ENCODE measurements at places on chromosomes 11 and 22. TPM values are rescaled to one million over a fixed set of nuclear protein-coding genes. Genes with fewer than 3 reads are reported as not detected.

DNA sequence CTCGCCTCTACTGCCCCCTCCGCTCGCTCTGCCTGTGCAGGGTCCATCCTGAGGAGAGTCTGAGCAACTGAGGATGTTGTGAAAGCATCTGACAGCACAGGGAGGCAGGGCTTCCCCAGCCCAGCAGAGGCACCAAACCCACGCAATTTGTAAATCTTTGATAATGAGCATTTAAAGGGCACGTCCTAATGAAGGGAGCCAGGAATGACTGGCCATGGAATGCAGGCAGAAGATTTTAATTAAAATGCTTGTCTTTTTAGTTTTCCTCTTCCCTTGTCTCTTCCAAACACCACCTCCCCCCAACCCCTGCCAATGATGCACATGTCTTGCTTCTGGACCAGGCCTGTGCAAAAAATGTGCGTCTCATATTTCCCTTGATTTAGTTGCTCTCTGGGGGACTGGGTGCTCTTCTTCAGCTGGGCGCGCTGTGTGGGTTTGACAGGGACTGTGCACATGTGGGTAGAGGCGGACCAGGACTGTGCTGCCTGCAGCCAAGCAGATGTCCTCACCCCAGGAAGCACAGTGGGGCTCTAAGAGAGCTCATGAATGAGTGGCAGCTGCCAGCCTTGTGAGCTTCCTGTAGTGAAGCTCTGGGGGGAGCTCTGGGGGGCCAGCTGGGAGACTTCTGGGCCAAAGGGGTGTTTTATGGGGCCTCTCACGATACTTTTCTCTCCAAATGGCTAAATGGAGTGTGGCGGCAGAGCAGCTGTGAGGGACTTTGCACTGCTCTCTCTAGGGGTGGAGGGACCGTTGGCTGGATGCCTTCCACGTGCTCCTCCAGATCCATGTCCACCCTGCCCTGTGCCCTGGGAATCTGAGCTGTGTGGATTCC, 273.5 kb downstream of the ST3GAL4 start:
- no peak for DNase-seq

- DNase-seq, result no peak
Measured at GRCh38 chr22:32378707-32379272, 21.1 kb downstream of the RFPL3 start.

- no peak for DNase-seq
Measured at GRCh38 chr11:62137881-62138629, 14.2 kb downstream of the INCENP start.

- DNase-seq, result no peak
Measured at GRCh38 chr11:57237204-57237681, at the start of gene APLNR. TSS of gene APLNR (minus strand) at chr11:57237250. CDS start at chr11:57237004, 246 bp downstream.

GRCh38 chr11:75090671-75091177, 6.0 kb downstream of the OR2AT4 start:
- DNase-seq, result no peak

DNA sequence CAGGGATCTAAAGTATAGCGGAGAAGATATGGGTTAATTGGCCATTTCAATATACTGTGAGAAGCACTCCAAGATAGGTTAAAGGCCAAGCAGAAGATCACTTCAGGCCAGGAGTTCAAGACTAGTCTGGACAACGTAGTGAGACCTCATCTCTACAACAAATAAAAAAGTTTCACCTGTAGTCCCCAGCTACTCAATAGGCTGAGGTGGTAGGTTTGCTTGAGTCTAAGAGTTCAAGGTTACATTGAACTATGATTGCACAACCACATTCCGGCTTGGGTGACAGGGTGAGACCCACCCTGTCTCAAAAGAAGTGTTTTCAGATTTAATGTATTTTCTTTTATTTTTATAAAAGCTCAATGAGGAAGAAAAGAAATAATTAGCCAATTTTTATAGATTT, 25.4 kb downstream of the PATL1 start:
- no peak for DNase-seq

DNA sequence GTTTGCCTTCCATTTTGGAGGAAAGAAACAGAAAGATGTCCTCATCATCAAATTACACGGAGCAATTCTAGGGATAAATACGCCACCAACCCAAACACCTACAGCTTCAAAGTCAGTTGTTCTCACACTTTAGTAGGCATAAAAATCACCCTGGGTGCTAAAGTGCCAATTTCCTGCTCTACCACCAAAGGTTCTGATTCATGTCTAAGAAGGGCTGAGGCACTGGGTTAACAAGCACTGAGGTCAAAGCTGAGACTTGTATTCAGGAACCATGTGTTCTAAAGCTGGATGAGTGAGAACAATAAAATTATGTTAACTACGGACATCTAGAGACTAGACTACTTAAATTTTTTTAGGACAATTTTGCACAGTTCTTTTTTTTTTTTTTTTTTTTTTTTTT, 127.6 kb downstream of the MPPED2 start:
- DNase-seq, result no peak

GRCh38 chr11:28393348-28393747, 285.2 kb downstream of the METTL15 start:
- DNase-seq, result peak; percentile 57

- no peak for DNase-seq
Measured at GRCh38 chr22:50467341-50467740, 7.5 kb downstream of the SBF1 start.

DNA sequence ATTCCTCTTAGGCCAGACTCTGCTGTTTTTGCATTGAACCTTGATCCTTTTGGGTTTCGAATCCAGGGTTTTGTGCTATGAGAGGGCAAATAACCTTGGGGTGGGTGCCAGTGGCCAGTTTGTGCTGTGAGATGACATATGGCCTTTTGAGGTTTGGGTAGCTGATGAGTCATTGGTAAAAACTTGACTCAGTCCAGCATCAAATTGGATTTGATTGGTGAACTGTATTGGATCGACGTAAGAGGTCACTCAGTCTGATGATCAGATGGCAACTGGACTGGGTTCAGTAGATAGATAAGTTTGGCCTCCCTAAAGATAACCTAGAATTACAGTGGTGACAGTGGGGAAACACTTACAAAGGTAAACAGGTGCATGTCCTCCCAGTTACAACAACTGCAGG, 41.0 kb upstream of the XKR3 start:
- no peak for DNase-seq

- no peak for DNase-seq
Measured at GRCh38 chr11:134761926-134762247, 349.8 kb upstream of the B3GAT1 start.

- no peak for DNase-seq
Measured at GRCh38 chr11:32316232-32316631, 119.1 kb downstream of the WT1 start.

- no peak for DNase-seq
Measured at GRCh38 chr22:45006111-45006963, 3.5 kb downstream of the PHF21B start.

- no peak for DNase-seq
Measured at GRCh38 chr11:70378506-70379134, 19.7 kb upstream of the CTTN start.

- DNase-seq, result no peak
Measured at GRCh38 chr11:79066456-79067351, 374.1 kb downstream of the TENM4 start.

TPP1 gene
- 76.4 TPM for total RNA-seq

AIFM3 gene
- total RNA-seq, result not detected

PAMR1 gene
- 7.2 TPM for total RNA-seq

OR51L1 gene
- not detected for total RNA-seq

DTX4 gene
- 1.5 TPM for total RNA-seq

XKR3 gene
- total RNA-seq, result not detected

PHF21B gene
- 0.47 TPM for total RNA-seq

All from heart left ventricle (tissue), 16 donors.